ENCODE measurements at places on chromosomes 16 and 17. TPM values are rescaled to one million over a fixed set of nuclear protein-coding genes. Genes with fewer than 3 reads are reported as not detected.

GRCh38 chr17:2563543-2563942, 29.9 kb upstream of the PAFAH1B1 start:
- no peaks in the 10 kb centered on the region for H3K4me1 ChIP-seq
- H3K4me3 ChIP-seq = no peak overlapping the region
- H3K27ac ChIP-seq = no peak overlapping the region
- DNase-seq = no peak
- no peaks in the 10 kb centered on the region for H3K36me3 ChIP-seq
- no peaks in the 10 kb centered on the region for H3K27me3 ChIP-seq

- no peak overlapping the region for H3K4me3 ChIP-seq
- DNase-seq = no peak
- peaks cover 14% of the 10 kb centered on the region for H3K4me1 ChIP-seq
- H3K36me3 ChIP-seq = no peaks in the 10 kb centered on the region
- H3K27me3 ChIP-seq = no peaks in the 10 kb centered on the region
- no peak overlapping the region for H3K27ac ChIP-seq
Observed at GRCh38 chr16:46828943-46829342, 2.0 kb downstream of the C16orf87 start.

GRCh38 chr16:58464047-58464915, 35.7 kb upstream of the NDRG4 start:
- no peak overlapping the region for H3K27ac ChIP-seq
- peak overlapping the region; percentile 15 for H3K4me3 ChIP-seq
- H3K4me1 ChIP-seq = peaks cover 7% of the 10 kb centered on the region
- H3K27me3 ChIP-seq = no peaks in the 10 kb centered on the region
- DNase-seq = no peak

- no peak overlapping the region for H3K4me3 ChIP-seq
- H3K27me3 ChIP-seq = no peaks in the 10 kb centered on the region
- DNase-seq = no peak
- no peaks in the 10 kb centered on the region for H3K4me1 ChIP-seq
Observed at GRCh38 chr16:10266809-10267208, 84.6 kb upstream of the GRIN2A start.

- DNase-seq = peak; percentile 44
- H3K27me3 ChIP-seq = no peaks in the 10 kb centered on the region
- H3K27ac ChIP-seq = no peak overlapping the region
- no peak overlapping the region for H3K4me3 ChIP-seq
- H3K36me3 ChIP-seq = peaks cover 49% of the 10 kb centered on the region
- peaks cover 15% of the 10 kb centered on the region for H3K4me1 ChIP-seq
Observed at GRCh38 chr16:57474671-57475661, 11.3 kb downstream of the DOK4 start.

DNA sequence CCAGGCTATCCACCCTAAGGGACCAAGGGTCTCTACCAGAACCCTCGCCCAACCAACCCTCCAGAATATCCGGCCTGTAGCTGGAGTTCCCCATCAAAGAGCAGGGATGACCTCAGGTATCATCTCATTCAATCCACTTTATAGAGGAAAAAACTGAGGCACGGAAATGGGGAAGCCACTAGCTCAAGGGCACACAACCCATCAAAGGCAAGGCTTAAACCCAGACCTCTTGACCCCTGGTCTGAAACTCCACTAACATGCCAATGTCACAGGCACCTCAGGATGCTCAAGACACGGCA, 1.6 kb downstream of the TBC1D10B start:
- DNase-seq = no peak
- peak overlapping the region; percentile 75 for H3K27ac ChIP-seq
- H3K36me3 ChIP-seq = no peaks in the 10 kb centered on the region
- H3K4me1 ChIP-seq = no peaks in the 10 kb centered on the region

GRCh38 chr16:72979974-72980373, 68.0 kb downstream of the ZFHX3 start:
- no peaks in the 10 kb centered on the region for H3K27me3 ChIP-seq
- peaks cover 12% of the 10 kb centered on the region for H3K4me1 ChIP-seq
- H3K4me3 ChIP-seq = no peak overlapping the region
- no peak overlapping the region for H3K27ac ChIP-seq
- DNase-seq = no peak

DNA sequence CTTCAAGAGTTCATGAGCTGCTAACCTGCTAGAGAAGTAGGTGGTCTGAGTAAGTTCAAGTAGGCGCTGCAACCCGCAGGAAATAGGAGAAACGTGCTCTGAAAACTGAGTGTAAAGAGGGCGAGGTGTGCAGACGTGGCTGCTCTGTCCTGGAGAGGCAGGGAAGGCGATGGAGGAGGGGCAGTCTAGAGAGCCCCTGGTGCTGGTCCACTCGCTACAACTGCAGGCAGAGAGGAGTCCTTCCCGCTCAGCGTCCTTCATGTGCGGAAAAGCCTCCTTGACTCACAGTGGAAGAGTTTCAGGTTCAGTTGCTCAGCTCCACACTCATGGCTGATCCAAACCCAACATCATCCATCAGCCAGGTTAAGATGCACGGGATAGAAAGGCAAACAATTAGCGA, 12.1 kb downstream of the ABCA3 start:
- no peak overlapping the region for H3K27ac ChIP-seq
- H3K4me3 ChIP-seq = no peak overlapping the region
- no peaks in the 10 kb centered on the region for H3K27me3 ChIP-seq
- no peaks in the 10 kb centered on the region for H3K36me3 ChIP-seq
- no peaks in the 10 kb centered on the region for H3K4me1 ChIP-seq

DNA sequence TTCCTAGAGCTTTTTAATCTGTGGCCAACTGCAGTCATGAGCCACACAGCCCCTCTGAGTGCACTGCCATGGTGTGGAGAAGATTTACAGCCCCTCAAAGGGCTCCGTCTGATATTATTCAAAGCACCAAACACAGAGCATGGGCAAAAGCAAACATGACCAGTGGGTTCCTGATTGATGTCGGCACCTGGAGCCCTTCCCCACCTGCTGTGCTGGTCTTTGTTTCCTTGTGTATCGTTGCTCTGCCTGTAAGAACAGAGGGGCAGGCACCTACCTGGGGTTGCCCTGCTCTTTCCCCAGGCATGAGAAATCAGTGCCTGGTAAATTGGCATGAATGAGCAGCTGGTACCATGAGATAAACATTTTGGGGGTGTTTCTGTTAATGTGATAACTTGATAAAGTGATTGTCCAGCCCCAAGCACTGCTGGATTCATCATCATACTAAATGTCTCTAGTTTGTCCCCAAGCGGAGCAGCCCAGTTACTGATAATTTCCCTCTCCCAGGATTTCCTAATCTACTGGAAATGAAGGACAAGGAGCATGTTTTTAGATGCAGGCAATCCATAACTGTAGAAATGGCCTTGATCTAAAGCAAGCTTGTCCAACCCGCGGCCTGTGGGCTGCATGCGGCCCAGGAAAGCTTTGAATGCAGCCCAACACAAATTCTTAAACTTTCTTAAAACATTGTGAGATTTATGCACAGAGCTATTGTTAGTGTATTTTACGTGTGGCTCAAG, 5.0 kb upstream of the SPIRE2 start:
- H3K4me3 ChIP-seq = no peak overlapping the region
- no peaks in the 10 kb centered on the region for H3K36me3 ChIP-seq
- H3K4me1 ChIP-seq = no peaks in the 10 kb centered on the region

DNA sequence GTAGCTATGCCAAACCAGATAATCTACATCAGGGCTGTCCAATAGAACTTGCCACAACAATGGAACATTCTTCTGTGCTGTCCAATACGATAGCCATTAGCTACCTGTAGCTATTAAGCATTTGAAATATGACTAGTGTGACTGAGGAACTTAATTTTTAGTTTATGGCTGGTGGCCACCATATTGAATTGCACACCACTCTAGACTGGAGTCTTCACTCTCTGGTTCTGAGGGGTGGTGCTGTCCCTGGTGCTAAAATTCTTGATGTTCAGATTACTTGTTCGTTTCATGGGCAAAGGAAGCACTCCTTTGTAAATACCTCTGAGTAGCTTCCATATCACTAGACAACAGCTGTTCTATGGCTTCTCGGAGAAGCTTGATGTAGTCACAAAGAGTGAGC, 296.6 kb downstream of the NPIPA8 start:
- H3K4me1 ChIP-seq = no peaks in the 10 kb centered on the region
- no peaks in the 10 kb centered on the region for H3K27me3 ChIP-seq
- H3K27ac ChIP-seq = no peak overlapping the region
- no peaks in the 10 kb centered on the region for H3K36me3 ChIP-seq
- no peak for DNase-seq

- no peak overlapping the region for H3K27ac ChIP-seq
- H3K4me1 ChIP-seq = no peaks in the 10 kb centered on the region
- H3K27me3 ChIP-seq = no peaks in the 10 kb centered on the region
- no peaks in the 10 kb centered on the region for H3K36me3 ChIP-seq
Observed at GRCh38 chr16:86549893-86550190, 5.2 kb downstream of the MTHFSD start.

Gene ITGAX
- 18.2 TPM for total RNA-seq

Gene KRT33A
- not detected for total RNA-seq
